Stomach (tissue), 19 donors: ENCODE measurements at places on chromosomes 4 and X. TPM values are rescaled to one million over a fixed set of nuclear protein-coding genes. Genes with fewer than 3 reads are reported as not detected.

DNA sequence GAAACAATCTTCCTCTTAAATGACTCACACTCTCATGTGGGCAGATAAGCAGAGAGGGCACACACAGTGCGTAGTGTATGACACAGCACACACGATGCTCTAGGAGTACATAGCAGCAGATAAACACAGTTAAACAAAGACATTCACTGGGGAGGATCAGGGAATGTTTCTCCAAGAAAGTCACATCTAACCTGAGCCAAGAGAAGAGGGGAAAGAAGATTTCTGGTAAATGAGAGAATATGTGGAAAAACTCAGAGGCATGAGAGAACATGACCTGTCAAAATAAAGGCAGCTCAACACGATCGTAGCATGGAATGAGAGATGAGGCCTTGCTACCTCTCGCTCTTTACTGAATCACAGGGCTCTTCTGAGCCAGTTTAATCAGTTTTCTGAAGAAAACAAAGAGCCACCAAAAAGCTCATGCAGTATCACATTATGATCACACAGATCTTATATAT, 251.0 kb downstream of the ANK2 start:
- peak; percentile 72 for DNase-seq
- no peaks in the 10 kb centered on the region for H3K27me3 ChIP-seq
- H3K27ac ChIP-seq = no peak overlapping the region
- H3K36me3 ChIP-seq = no peaks in the 10 kb centered on the region

- no peaks in the 10 kb centered on the region for H3K36me3 ChIP-seq
- no peak for DNase-seq
- H3K27me3 ChIP-seq = no peaks in the 10 kb centered on the region
- H3K27ac ChIP-seq = no peak overlapping the region
- no peak overlapping the region for H3K4me3 ChIP-seq
Measured at GRCh38 chrX:148609515-148610327, 109.3 kb downstream of the AFF2 start.

DNA sequence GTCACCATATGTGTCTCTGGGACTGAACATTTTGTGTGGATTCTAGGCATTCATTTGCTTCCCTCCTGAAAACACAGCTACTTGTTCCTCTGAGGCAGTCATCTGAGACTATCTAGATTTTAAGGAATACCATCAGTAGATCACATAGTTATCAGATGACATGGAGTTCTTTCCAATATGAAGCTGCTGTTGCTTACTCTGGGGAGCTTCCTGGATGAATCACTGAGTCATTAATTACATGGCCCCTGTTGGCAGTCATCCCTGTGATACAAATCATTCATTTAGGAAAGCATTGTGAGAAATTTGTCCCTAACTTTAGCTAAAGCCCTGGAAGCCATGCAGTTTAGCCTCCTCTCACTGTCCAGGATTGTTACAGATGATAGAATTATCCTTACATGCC, 98.2 kb upstream of the ARSJ start:
- H3K4me3 ChIP-seq = no peak overlapping the region
- no peaks in the 10 kb centered on the region for H3K27me3 ChIP-seq
- H3K4me1 ChIP-seq = no peaks in the 10 kb centered on the region
- no peak overlapping the region for H3K27ac ChIP-seq

GRCh38 chr4:84041426-84041825, 457.7 kb downstream of the NKX6-1 start:
- no peaks in the 10 kb centered on the region for H3K36me3 ChIP-seq
- H3K4me3 ChIP-seq = no peak overlapping the region
- DNase-seq = no peak
- no peak overlapping the region for H3K27ac ChIP-seq
- H3K27me3 ChIP-seq = no peaks in the 10 kb centered on the region

- peak within 1 kb of the TSS; percentile 39 for H3K4me3 ChIP-seq
- no peak within 1 kb of the TSS for H3K27ac ChIP-seq
- H3K4me1 ChIP-seq = no peaks in the 10 kb centered on the region
- H3K36me3 ChIP-seq = no peaks in the 10 kb centered on the region
- DNase-seq = no peak
- peaks cover 35% of the 10 kb centered on the region for H3K27me3 ChIP-seq
Measured at GRCh38 chr4:21948347-21949072, at the start of gene KCNIP4. KCNIP4 (minus strand) TSS chr4:21948772.

The PPP2R2C gene
- not detected for polyA plus RNA-seq

DNA sequence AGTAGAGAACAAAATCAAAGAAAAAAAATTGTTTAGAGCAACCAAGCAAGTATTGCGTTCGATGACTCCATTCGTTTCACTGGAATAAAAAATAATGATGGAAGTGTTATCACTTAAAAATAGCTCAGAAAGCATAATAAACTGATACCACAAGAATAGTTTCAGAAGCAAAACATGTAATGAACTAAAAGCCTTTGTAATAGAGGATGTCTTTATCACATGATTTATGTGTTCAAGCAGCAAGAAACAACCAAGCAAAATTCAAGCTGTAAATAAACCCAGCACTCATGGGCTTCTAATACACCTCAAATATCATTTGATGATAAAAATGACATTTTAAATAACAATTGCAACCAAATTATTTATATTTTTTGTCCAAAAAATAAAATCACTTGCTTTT, 192.2 kb downstream of the NDST4 start:
- no peak overlapping the region for H3K4me3 ChIP-seq
- H3K36me3 ChIP-seq = no peaks in the 10 kb centered on the region
- H3K27me3 ChIP-seq = no peaks in the 10 kb centered on the region
- no peak for DNase-seq
- H3K4me1 ChIP-seq = no peaks in the 10 kb centered on the region

GRCh38 chr4:170398218-170398617, 308.5 kb upstream of the AADAT start:
- no peak overlapping the region for H3K27ac ChIP-seq
- DNase-seq = no peak
- no peaks in the 10 kb centered on the region for H3K4me1 ChIP-seq
- no peaks in the 10 kb centered on the region for H3K36me3 ChIP-seq
- H3K27me3 ChIP-seq = no peaks in the 10 kb centered on the region

DNA sequence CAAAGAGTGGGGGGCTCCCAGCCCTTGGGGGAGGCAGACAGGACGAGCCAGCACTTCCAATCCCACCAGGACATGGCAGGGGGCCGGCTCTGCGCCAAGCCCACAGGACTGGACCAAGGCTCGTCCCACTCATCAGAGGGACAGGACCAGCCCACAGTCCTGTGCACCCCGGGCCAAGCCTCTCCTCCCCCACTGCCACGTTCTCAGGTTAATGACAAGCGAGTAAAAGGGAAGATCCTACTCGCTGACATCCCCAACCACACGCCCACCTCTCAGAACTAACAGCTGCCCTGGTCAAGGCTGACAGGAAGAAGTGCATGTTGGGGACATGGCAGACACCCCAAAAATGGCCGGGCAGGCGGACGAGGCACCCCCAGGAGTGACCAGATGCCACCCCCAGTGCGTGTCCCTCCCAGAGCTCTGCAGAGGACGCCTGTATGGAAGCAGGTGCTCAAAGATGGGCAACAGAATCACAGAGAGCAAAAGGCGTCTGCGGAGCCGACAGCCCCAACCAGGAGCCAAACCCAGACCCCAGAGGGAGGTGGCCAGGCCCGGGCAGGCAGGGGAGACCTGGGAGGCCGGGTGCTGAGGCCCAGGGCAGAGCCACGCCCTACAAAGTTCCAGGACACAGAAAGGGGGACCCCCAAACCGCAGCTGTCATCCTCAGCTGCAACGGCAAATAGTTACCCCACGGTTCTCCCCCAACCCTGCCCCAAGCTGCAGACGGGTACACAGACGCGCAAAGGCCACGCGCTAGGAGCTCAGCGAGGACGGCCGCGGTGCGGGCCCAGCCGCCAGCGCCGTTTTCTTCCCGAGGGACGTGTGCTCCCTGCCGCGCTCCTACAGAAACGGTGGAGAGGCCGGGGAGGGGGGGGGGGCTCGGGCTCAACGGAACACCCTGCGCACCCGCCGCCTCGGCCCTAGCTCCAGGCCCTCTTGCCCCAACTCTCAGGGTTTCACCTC, 1.7 kb downstream of the CTBP1 start:
- H3K27me3 ChIP-seq = no peaks in the 10 kb centered on the region
- H3K36me3 ChIP-seq = peaks cover 11% of the 10 kb centered on the region
- peak overlapping the region; percentile 98 for H3K27ac ChIP-seq
- no peak for DNase-seq
- peak overlapping the region; percentile 74 for H3K4me3 ChIP-seq

GRCh38 chr4:176755613-176756012, 37.1 kb downstream of the VEGFC start:
- no peak overlapping the region for H3K4me3 ChIP-seq
- H3K27ac ChIP-seq = no peak overlapping the region
- H3K4me1 ChIP-seq = no peaks in the 10 kb centered on the region
- no peaks in the 10 kb centered on the region for H3K27me3 ChIP-seq

The DAPP1 gene
- polyA plus RNA-seq = 7.2 TPM
